Testis (tissue), 5 donors: ENCODE measurements at places on chromosomes 16 and 17. TPM values are rescaled to one million over a fixed set of nuclear protein-coding genes. Genes with fewer than 3 reads are reported as not detected.
A peak's percentile ranks its signal among the peaks of the same experiment; 100 is the strongest.

The LRRC37B gene
- polyA plus RNA-seq: 37.8 TPM

The CLEC18A gene
- polyA plus RNA-seq: 10.0 TPM

The PSKH1 gene
- 66.8 TPM for polyA plus RNA-seq

The ARL5C gene
- not detected for polyA plus RNA-seq

The CEP295NL gene
- polyA plus RNA-seq: 100 TPM

The SLC5A11 gene
- 0.78 TPM for polyA plus RNA-seq

DNA sequence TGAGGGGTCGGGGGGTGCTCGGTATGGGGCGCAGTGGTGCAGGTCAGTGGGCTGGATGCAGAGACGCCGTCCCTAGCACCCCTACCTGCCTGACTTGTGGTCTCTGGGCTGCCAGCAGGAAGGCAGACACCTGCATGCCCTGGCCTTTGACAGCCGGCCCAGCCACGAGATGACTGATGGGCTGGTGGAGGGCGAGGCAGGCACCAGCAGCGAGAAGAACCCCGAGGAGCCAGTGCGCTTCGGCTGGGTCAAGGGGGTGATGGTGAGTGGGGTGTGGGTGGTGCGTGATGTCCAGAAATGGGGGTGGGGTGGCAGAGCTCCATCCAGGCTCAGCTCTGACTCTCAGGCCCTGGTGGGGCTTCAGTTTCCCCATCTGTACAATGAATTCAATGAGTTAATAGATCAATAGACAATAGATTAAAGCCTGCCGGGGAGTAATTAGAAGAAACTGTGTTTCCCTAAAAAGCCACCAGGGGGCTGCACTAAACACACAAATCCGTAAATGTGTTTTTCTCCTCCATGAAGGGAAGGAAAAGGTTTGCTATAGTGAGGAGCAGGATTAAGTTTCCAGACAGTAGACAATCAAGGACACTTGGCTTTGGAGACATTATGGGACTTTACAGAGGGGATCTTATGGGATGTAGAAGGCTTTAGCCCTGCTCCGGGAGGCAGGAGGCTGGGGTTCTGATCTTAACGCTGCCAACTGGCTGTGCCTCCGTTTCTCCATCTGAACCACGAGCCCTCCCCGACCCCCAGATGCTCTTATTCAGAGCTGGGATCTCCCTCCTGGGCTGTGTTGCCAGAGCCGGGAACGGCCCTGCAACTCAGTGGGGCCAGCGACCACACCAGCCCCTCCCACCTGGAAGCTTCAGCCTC lies 2.2 kb downstream of the SLC12A3 start:
- peak; percentile 61 for DNase-seq

GRCh38 chr17:3870871-3871306 lies 22.0 kb downstream of the CAMKK1 start:
- peak; percentile 70 for DNase-seq

- DNase-seq: no peak
These were observed 578 bp downstream of the RAC3 start for GRCh38 chr17:82031885-82032627.

DNA sequence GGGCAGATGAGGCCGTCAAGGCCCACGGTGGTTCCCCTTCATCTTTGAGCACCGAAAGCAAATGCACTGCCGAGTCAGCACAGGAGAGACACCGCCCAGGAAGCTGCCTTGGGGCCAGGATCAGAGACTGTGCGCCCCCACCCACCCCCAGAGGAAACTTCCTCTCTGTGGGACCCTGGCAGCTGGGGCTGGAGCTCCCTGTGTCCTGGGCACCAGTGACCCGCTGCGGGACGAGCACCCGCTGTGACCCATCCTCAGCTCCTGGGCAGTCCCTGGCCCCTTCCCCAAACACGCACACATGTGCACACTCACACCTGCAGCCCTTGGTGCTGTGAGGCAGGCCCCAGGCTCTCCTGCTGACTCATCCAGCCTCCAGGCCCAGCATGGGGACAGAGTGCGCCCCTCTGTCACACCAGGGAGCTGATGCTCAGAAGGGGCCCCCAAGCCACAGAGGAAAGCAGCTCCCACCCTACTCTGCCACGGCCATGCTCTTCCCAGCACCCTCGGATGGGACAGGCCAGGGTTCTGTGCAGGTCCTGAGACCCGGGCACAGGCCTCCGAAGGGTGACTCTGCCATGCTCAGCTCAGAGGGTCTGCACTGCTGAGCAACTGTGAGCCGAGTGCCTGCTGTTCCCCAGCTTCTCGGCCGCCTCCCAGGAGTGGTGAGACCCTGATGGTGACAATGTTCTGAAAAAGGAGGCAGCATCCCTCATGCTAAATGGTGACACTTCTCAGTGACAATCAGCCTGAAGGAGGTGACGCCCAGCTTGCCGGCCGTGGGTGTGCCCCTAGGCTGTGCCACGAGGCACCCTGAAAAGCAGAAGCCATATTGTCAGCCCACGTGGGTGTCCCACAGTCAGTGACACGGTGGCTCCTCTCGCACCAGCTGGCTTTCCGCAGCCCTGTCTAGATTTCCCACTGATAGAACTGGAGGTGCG lies 3.6 kb downstream of the PIEZO1 start:
- DNase-seq: no peak

GRCh38 chr16:67249178-67250044 lies 632 bp downstream of the SLC9A5 start:
- no peak for DNase-seq

GRCh38 chr16:78189121-78189520 lies 89.7 kb downstream of the WWOX start:
- DNase-seq: no peak

DNA sequence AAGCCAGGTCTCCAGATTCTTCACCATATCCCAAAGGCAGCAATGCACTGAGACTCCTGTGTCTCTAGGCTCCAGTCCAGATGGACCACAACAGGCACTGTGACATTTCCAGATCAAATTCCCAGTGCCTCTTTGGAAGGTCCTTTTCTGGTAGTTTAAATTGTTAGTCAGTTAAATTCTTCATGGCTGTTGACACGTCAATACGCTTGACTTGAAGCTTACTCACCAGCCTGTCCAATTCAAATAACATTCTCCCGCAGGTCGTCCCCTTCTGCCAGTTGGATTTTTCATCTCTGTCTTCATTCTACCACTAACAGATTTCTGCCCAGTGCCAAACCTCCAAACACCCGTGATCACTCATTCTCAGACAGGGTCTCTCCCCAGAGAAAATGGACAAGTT lies 86.7 kb downstream of the SHISA9 start:
- no peak for DNase-seq

DNA sequence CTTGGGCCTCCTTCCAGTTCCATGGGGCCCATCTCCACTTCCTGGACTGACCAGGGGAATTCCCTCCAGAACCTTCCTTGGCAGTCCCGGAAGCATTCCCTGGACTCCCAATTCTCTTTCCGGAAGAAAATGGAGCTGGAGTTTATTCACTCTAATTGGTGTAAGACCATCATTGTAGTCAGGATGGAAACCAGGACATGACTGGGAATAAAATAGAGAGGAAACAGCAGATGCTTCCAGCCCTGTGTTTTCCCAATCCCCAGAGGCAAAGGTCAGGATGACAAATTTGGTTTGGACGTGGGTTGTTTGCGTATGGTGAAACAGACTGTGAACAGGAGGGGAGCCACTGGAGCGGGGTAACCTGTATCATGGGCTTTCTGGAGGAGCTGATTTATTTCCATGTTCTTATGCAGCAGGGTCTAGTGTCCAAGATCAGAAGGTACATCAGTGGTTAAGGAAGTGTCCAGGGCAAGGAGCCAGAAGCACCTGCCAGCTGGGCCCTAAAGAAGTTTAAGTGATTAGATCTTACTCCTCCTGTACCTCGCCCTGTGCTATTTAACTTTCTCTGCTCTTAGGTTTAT lies 8.5 kb upstream of the LONP2 start:
- DNase-seq: no peak
